Stimulated activated CD4-positive, alpha-beta T cell treated with anti-CD3 and anti-CD28 coated beads, Interleukin-12 subunit alpha, Interleukin-12 subunit beta, amount 100 ng/mL, for 4 hours (primary cell): ENCODE measurements at places on chromosomes 12 and 14.

DNA sequence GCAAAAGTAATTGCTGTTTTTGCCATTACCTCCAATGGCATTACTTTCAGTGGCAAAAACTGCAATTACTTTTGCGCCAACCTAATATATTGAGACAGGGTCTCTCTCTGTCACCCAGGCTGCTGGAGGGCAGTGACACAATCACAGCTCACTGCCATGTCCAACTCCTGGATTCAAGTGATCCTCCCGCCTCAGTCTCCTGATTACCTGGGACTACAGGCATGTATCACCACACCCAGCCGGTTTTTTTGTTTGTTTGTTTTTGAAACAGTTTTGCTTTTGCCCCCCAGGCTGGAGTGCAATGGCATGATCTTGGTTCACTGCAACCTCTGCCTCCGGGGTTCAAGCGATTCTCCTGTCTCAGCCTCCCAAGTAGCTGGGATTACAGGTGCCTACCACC lies 15.7 kb upstream of the KDM2B start:
- no peak for DNase-seq

GRCh38 chr14:76227450-76228050 lies 75.8 kb downstream of the GPATCH2L start:
- no peak for DNase-seq

DNA sequence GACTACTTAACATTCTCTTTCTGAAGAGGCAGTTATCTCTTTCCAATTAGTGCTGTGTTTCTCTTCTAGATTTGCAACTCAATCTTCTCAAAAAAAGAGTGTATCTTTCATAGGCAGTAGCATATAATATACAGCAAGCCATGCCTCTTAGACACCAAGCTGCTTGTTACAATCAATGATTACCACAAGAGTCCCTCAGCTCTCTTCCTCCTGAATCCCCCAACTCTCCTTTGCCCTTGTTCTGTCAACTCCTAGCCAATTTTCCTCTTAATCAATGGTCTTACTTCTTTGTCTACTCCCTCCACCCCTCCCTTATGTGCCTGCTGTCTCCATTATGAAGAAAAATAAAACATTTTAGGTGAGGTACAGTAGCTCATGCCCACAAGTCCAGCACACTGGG lies 2.6 kb downstream of the TMTC1 start:
- no peak for DNase-seq

- DNase-seq = peak; percentile 45
Measured at GRCh38 chr12:53190108-53190729, 9.5 kb upstream of the CSAD start.

- no peak for DNase-seq
Measured at GRCh38 chr14:71523630-71524319, 408.5 kb upstream of the RGS6 start.

DNA sequence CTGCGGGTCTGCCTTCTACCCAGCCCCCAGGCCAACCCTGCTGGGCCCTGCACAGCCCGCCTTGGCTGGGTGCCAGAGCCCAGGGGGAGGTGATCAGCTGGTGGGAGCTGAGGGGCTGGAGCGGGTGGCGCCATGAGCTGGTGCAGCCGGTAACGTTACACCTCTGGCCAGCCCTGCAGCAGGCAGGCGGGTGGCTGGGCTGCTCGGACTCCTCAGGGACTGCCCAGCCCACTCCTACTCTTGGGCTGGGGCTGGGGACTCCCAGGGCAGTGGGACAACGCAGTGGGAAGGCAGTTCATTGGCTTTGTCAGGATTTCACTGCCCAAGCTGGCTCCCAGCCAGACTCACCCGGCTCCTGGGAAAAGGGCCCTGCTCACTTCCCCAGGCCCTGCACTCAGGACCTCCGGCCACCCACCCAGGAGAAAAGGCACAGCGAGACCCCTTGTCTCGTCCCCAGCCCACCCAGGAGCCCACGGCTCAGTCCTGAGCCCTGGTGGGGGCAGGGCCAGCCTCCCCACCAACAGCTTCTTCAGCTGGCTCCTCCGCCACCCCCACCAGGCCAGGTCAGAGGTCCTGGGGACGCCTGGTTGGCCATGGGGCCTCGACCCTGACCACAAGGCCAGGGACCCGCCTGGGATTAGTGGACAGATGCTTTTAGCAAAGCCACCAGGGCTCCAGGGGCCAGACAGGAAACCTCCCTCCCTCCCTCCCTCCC lies 1.0 kb downstream of the PGF start:
- no peak for DNase-seq

DNA sequence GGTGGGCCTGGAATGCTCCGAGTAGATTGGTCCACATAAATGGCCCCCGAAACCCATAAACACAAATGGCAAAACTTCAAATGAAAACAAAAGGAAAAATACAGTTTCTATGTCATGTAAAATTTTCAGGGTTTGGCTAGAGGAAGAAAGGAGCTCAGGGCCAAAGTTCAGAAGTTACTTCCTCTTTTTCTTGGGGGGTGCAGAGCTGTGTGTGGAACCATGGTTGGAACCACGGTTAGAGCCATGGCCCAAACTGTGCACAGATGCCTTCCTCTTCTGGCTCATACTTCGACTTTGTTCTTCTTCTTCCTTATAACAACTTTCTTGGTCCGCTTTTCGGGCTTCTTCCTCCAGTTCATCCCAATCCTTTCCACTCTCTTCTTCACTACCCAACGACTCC lies 51.7 kb downstream of the MGST1 start:
- no peak for DNase-seq

GRCh38 chr12:20757-21156 lies 45.8 kb upstream of the IQSEC3 start:
- DNase-seq = no peak

DNA sequence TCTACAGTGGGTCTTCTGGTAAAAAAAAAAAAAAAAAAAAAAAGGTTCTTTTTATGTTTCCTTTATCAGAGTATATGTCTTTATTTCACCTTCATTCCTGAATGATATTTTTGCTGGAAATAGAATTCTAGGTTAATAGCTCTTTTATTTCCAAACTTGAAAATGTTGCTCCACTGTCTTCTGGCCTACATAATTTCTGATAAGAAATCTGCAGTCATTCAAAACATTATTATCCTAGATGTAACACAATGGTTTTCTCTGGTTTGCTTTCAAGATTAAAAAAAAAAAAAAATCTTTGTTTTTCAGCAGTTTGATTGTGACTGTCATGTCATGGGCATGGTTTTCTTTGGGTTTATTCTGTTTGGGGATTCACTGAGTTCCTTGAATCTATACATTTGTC lies 19.5 kb downstream of the DCP1B start:
- DNase-seq = no peak

GRCh38 chr12:52971679-52972329 lies 22.9 kb downstream of the KRT18 start:
- DNase-seq = no peak

GRCh38 chr12:21434699-21435098 lies 2.8 kb upstream of the PYROXD1 start:
- no peak for DNase-seq

GRCh38 chr14:51628238-51628637 lies 23.5 kb upstream of the FRMD6 start:
- no peak for DNase-seq

- DNase-seq = no peak
Measured at GRCh38 chr12:53208435-53208834, 1.4 kb upstream of the ITGB7 start.

DNA sequence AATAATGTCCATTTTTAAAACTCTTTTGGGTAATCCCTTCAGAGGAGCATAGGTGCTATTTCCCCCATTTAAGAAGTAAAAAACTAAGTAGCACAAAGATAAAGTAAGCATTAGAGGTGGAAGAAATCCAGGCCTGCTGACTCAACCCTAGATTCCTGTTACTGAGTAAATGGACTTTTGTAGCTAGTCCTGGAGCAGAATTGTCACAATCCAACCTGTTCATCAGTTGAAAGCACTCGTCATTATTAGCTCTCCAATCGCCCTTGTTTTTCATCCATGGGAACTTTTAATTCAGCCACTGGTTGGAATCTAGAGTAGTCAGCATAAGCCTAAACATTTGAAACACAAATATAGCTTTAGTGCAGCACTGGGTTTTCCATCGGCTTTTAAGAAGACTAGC lies 139.5 kb upstream of the AMIGO2 start:
- no peak for DNase-seq

- DNase-seq = no peak
Measured at GRCh38 chr12:45773747-45774146, 44.2 kb downstream of the ARID2 start.
